ENCODE measurements at places on chromosomes 2 and 18.

GRCh38 chr2:108621087-108621559, 86.9 kb downstream of the LIMS1 start:
- peak; percentile 58 for DNase-seq

GRCh38 chr2:176699644-176700043, 430.4 kb downstream of the MTX2 start:
- no peak for DNase-seq

GRCh38 chr2:219198974-219199373, 7.6 kb upstream of the ZFAND2B start:
- DNase-seq, result no peak

- DNase-seq, result no peak
Measured at GRCh38 chr2:88048541-88048940, 7.0 kb downstream of the KRCC1 start.

DNA sequence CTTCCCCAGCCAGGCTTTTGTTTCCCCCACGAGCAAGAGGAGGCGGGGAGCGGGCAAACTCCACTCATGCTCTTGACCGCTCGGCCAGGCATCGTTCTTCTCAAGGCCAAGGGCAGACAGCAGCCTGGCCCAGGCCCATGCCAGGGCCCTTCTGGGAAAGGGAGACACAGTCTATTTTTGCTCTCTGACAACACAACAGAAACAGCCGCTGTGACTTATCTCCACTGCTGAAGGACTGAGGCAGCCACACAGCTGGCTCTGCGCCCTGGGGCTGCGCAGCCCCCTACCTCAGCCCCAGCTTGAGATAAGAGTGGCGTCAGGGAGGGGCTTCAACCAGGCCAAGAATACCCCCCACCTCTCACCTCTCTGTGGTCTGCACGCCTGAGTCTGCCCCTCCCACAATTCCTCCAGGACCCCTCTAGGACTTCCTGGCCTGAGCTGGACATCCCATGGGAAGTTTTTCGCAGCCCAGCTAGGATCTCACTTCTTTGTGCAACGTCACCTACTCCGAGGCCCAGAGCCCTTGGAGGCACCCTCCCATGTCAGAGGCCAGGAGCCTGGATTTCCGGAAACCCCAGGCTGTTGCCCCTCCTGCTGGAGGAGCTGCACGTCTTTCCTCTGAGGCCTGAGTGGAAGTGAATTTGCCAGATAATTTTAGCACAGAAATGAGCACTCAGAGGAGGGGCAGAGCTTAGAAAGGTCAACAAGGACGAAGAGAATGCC, 118.9 kb upstream of the OTOS start:
- DNase-seq, result no peak

GRCh38 chr2:158644139-158644538, 151.0 kb upstream of the DAPL1 start:
- DNase-seq, result no peak

DNA sequence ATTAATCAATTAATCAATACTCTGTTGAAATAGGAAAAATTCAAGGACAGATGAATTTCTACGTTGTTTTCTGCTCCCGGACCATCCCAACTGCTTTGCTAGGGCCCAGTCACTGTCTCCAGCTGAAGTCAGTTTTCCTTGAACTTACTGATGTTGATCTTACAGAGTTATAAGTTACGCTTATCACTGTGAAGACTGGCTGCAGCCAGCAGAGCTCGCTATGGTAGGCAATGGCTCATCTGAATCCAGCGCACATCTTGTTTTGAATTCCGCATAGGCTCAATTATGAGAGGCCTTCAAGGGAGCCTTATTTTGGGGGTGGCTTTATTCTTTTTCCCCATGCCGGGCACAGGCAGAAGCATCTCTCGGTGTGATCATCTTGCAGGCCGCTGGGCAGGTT, 2.7 kb downstream of the MC2R start:
- DNase-seq, result no peak

GRCh38 chr18:3037423-3037915, 24.5 kb upstream of the LPIN2 start:
- DNase-seq, result no peak

DNA sequence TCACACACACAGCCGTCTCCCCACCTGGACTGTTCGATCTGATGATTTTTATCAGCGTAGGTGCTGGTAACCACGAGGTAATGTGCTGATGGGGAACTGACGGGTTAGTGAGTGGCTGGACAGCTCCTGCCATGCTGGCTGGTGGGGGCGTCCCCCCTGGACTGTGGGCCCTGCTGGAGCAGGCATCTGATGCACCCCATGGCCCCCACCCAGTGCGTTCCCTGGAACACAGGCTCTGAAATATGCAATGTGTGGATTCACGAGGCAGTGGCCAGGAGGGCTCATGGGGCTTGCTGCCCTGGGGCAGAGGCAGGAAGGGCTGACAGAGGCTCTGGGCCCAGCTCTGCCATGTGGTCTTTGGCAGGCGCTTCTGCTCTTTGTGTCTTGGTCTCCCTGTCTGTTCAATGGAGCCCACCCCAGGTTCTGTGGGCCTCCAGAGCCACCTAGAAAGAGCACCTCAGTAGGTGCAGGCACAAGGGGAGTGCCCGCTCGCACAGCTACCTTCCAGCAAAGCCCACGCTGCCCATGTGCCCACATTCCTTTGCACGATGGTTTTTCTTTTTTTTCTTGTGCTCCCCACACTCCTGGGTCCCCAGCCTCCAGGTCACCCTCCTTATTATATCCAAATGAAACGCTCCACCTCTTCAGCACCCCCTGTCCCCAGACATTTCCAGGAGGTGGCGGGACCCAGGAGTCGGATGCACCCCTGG, 10.3 kb upstream of the PXDN start:
- no peak for DNase-seq

- DNase-seq, result no peak
Measured at GRCh38 chr18:37630334-37630733, 64.7 kb upstream of the CELF4 start.

DNA sequence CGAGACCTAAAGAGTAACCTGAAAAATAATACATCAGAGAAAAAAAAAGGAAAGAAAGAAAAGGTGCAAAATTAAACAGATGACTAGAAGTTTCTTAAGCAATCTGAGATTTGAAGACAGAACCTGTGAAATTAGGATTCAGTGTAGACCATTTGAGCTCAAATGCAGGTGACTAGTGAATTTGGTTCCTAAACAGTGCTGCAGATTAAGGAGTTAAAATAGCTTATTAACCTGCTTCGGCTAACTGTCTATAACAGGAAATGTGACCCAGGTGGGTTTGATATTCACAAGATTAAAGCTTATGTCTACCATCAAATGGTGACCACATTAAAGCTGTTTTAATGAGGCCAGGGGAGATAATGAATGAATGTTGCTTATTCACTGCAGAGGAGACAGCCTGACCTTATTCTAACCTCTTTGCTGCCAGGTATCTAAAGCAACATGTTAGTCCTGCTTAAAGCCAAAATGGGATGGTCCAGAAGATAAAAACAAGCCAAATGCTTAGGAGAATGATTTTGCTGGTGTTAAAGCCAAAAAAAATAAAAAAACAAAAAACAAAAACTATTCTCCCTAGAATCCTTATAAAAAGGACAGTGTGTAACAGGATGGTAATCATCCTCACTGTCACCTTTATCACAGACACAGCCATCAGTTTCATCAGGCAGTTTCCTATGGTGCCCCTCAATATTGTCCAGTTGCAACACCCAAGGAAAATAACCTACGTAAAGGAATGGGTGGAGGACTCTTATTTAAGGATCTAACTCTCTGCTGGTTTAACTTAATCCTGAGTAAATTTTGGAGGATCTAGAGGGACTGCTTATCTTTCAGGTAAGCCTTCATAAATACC, 769.0 kb upstream of the ZEB2 start:
- no peak for DNase-seq

DNA sequence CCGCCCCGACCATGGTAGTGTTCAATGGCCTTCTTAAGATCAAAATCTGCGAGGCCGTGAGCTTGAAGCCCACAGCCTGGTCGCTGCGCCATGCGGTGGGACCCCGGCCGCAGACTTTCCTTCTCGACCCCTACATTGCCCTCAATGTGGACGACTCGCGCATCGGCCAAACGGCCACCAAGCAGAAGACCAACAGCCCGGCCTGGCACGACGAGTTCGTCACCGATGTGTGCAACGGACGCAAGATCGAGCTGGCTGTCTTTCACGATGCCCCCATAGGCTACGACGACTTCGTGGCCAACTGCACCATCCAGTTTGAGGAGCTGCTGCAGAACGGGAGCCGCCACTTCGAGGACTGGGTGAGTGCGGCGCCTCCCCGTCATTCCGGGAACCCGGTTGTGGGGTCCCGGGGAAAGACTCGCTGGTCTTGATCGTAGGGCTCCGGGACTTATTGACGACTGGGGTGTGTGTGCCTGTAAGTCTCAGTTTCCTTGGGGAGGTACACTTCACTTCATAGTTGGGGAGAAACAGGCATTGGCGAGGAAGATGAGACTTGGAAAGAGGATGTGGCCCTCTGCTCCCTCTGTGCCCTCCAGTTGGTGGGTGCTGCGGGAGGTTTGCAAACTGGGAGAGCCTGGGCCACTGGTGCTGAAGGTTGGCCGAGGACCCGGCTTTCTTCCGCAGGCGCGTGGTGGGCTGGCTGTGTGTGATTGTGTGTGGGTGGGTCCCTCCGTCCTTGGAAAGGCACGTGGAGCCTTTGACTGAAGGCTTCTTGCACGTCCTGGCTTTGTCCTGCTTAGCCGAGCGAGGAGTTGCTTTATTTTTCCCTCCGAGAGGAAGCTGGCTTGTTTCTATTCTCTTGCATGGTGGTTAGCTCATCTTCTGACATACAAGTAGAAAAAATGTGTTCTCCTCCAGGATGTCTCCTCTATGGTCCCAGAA, 886 bp downstream of the PRKCE start:
- no peak for DNase-seq

DNA sequence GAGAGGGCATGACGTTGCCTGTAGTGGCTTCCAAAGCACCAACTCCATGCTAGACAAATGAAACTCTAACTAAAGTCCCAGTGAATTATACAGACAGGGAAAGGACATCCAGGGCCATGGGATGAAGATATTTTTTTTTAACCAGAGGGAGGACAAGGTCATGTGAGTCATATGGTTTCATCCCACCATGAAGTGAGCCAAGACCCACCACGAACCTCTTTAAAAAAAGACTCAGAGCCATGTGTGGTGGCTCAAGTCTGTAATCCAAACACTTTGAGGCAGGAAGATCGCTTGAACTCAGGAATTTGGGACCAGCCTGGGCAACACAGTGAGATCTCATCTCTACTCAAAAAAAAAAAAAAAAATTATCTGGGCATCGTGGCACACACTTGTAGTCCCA, 115.2 kb downstream of the LIPG start:
- no peak for DNase-seq

- DNase-seq, result no peak
Measured at GRCh38 chr18:2857491-2858131, 10.8 kb downstream of the EMILIN2 start.

- DNase-seq, result no peak
Measured at GRCh38 chr2:3636586-3637310, 21.3 kb upstream of the ALLC start.

- no peak for DNase-seq
Measured at GRCh38 chr2:26458365-26459042, 19.4 kb downstream of the OTOF start.

DNA sequence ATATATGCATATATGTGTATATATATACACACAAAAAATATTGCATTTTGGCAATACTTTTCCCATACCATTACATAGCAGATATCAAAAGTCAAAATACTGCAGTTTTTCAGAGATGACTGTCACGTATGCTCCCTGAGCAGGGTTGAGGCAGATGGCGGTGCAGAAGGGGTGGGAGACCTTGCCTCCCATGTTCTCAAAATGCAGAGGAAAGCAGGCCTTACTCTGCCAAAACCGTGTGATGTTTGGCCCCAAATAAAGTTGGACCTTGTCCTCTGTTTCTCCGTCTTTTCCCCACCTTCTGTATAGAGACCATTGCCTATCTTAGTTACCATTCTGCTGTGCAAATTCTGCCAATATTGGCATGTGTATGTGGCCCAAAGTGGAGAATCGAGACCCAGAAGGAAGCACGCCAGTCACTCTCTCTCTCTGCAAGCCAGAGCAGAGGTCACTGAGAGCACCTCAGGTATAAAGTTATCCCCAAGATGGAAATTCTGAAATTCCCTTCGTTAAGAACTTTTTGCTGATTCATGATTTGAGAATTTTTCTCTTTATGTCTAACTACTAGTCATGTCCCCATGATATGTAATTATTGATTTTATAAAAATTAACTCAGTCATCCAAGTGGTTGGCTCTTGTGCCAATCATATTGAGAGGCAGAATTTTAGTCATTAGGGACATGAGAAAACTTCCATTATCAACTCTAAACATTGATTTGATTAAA, 898.8 kb downstream of the EPHA4 start:
- no peak for DNase-seq

GRCh38 chr18:9871244-9871746, 14.5 kb upstream of the TXNDC2 start:
- DNase-seq, result no peak

DNA sequence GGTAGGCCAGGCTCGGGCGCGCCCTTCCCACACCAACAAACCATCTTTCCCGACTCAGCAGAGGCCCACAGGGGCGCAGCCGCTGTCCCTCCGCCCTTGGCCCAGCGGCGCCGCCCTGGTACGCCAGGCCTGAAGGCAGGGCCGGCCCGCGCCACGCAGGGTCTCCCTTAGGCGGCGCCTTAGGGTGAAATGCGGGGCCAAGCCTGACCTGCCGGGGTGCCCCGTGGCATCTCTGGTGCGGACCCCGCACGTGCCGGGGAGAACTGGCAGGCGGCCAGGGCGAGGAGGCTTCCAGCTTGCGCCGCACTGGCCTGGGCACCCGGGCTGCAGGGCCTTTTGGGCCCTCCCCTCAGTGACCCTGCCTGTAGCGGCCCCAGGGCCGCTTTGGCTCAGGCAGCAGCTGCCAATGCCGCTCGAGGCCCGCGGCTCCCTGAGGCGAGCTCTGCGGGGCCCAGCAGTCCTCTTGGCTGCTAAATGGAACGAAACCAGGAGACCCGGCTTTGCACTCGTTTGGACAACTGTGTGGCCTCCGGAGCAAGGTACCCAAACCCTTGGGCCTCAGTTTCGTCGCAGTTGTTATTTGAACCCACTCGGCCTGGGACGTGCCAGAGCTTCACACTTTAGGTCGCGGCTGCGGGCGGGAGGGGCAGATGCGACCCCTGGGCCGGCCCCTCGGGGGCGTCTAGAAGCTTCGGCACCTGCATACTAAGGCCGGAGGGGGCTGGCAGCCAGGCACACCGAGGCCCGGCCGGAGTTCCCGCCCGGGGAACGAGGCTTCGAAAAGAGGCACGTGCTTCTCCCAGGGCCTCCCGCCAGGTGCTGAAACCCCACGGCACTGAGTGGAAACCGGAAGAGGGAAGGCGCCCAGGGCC, 8.5 kb downstream of the OTX1 start:
- DNase-seq, result no peak

GRCh38 chr2:99834426-99834825, 308.0 kb downstream of the AFF3 start:
- DNase-seq, result no peak

- no peak for DNase-seq
Measured at GRCh38 chr2:133004623-133005022, 334.6 kb upstream of the LYPD1 start.

- peak; percentile 2 for DNase-seq
Measured at GRCh38 chr2:128311755-128312341, 6.8 kb downstream of the HS6ST1 start.

Measured in activated T-helper 1 cell treated with anti-CD3 and anti-CD28 coated beads, Interleukin-2, amount 50 U/mL, for 16 hours (primary cell).